Activated CD4-positive, CD25-positive, alpha-beta regulatory T cell treated with anti-CD3 and anti-CD28 coated beads, Interleukin-2, amount 50 U/mL, for 24 hours (primary cell): ENCODE measurements at places on chromosomes 6 and 20.

DNA sequence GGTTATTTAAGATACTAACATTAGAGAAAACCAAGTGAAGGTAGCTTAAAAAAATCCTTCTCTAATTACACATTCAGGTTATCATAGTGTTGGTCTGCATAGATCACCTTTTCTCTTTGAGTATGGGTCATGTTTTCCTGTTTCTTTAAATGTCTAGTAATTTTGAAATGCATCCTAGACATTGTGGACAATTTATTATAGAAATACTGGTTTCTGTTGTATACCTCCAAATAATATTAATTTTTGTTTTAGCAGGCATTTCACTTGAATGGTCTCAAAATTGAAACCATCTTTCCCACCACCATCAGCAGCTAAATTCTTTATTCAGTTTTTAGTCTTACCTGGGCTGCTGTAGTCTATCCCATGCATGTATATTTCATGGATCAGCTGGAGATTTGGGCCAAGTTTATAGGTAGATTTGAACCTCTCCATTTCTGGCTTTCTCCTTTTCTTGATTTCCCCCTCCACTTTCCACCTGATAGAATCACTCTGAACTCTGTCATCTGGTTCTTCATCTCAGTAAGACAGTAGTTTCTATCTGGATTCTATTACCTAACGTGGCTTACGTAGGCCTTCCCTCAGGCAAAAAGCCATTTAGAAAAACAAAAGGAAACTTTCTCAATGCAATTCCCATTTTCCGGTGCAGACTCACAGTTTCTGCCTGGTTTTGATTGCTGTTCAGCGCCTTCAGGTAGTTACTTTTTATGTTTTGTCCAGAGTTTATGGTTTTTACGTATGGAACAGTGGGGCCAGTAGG is 52.3 kb downstream of the ZFAND3 start:
- ATAC-seq = no peak

GRCh38 chr6:122861594-122861993 is 72.5 kb downstream of the SMPDL3A start:
- ATAC-seq = no peak

GRCh38 chr6:127406122-127406521 is 53.1 kb downstream of the KIAA0408 start:
- no peak for ATAC-seq

GRCh38 chr20:23507346-23507745 is 16.4 kb downstream of the CST8 start:
- ATAC-seq = no peak

DNA sequence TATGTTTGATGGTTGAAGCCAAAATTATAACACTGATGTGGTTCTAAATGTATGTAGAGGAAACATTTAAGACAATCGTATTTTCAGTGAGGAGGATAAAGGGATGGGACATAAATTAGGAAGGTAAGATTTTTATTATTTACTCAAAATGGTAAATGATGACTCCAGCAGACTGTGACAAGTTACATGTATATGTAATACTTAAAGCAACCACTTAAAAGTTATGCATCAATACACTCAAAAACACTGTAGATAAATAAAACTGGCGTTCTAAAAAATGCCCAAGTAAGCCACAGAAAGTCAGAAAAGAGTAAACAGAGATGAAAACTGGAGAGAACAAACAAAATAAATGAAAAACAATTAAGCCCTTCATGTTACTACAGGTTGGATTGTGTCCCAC is 18.7 kb downstream of the HLA-DMB start:
- ATAC-seq = no peak

DNA sequence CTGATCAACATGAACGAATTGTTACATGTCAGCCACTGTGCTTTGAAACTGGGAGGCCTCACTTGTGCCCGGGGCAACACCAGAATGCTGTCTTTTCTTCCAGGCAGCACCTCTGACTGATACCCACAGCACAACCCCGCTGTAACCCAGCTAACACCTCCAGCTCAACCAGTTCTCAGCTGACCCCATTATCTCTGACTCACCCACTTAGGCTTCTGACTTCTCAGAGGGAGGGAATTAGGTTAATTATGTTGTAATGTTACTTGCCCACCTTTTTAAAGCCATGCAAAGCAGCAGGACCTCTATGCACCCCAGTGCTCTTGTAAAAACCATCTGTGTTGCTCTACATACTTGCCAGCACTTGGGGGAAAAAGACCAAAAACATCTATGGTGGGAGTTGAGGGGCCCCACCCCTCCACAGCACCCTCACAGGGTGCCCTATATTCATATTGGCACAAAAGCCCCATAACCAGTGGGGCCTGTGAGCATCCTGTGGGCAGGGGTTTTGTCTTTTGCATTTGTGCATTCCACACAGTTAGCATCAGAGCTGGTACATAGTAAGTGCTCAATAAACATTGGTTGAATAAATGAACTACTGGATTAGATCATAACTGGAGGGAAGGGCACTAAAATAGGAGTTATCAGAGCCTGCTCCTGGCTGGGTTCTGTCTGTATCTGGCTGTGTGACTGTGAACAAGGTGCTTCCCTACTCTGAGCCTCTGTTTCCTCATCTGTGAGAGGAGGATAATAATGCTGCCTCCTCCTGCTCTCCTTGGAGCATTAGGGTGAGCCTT is 22.3 kb downstream of the BNIP5 start:
- peak; percentile 27 for ATAC-seq

DNA sequence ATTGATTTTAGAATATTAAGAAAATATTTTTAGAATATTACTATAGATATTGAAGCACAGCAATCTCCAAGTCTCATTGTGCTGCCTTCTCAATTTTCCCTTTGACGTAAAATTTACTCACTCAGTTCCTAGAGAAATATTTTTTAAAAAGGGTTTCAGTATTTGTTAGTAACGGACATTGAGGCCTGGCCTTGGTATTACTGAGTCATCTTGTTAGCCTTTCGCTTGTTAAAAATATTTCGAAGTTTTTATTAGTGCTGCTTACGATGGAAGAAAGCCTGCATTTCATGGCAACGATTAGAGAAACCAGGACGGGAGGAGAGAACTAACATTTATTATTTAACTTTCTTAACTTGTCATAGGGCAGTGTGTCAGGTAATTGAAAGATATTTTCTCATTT is 82.2 kb downstream of the TIAM2 start:
- ATAC-seq = no peak

DNA sequence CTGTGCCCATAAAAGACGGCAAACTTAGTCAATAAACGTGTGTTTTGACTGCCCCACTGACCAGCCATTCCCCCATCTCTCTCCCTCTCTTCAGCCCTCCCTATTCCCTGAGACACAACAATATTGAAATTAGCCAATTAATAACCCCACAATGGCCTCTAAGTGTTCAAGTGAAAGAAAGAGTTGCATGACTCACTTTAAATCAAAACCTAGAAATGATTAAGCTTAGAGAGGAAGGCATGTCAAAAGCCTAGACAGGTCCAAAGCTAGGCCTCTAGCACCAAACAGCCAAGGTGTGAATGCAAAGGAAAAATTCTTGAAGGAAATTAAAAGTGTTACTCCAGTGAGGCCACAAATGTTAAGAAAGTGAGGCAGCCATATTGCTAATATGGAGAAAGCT is 261.6 kb upstream of the TBX18 start:
- no peak for ATAC-seq

DNA sequence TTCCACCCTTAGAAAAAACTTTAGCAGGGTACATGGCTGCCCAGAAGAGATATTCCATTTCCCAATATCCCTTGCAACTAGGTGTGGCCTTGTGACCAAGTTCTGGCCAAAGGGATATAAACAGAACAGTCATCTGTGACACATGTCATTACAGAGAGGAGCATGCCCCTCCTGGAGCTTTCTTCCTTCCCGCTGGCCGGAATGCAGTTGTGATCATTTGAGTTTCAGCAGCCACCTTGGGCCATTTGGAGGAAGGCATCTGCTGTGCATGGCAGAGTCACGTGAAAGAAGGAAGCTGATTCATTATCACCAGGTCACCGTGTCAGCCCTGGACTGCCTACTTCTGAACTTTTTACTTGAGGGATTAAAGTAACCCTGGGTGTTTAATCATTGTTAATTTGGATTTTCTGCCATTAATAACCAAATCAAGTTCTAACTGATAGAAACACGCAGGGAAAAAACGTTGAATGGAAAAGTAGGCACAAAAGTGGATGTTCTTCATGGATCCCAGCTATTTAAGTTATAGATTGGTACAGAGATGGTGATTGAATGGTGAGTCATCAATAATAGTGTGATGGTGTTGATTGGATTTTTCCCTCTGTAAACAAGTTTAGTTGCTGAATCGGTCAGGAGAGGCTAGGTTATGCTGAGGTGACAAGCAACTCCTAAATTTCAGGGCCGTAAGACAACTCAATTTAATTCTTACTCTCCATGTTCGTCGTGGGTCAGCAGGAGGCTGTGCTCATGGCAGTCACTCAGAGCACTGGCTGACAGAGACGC is 80.7 kb upstream of the CCDC167 start:
- ATAC-seq = no peak

DNA sequence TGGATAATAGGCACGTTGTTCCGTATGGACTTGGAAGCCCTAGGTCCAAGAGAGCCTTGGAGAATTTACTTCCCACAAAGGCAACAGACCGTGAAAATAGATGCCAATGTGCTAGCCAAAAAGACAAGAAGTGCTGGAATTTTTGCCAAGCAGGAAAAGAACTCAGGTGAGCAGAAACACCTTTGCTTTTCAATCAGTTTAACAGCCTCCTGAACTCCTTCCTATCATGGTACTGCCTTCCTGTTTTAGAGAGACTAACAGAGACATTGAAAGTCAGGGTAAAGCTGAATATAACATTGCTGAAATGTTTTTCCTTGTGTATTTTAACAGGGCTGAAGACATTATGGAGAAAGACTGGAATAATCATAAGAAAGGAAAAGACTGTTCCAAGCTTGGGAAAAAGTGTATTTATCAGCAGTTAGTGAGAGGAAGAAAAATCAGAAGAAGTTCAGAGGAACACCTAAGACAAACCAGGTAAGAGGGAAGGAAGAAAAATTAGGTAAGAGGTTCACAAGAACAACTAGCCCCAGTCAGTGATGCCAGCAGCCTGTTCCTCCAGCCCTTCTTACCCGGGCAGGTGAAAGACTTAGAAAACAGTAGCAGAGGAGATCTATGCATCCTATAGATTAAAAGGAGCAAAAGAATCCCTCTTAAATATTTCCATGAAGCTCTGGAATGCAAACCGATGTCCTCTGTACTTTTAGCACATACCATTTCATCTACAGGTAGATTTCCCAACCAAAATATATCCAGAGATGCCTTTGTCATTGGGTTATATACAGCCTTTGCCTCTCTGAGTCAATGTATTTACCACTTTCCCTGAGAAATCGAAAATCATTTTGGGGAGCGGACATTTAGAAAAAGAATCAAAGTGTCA is 4.0 kb downstream of the EDN1 start:
- ATAC-seq = no peak

GRCh38 chr20:12084482-12084881 is 166.8 kb downstream of the BTBD3 start:
- no peak for ATAC-seq

DNA sequence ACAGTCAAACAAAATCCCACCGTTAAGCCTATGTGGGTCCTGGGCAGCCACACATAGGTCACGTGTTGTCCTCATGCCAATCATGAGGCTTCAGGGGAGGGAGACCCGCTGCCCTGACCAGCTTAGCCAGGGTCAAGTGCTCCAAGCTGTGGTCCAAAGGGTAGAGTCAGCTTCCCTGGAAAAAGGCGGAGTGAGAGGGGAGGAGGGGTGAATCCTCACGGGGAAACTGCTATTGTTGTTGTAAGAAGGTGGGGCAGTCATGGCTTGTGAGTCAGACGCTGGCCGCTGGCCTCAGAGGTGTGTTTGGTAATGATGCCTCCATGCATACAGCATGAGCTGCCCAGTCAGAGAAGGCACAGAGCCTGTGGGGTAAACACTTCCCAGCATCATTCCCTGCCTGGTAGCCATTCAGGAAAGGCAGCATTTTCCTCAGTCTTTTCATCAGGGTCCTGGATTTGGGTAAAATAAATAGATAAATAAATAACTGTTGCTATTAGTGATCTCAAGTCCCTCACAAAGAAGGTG is 8.7 kb downstream of the CST3 start:
- ATAC-seq = no peak

GRCh38 chr6:170295510-170296422 is 4.9 kb upstream of the DLL1 start:
- peak; percentile 52 for ATAC-seq

DNA sequence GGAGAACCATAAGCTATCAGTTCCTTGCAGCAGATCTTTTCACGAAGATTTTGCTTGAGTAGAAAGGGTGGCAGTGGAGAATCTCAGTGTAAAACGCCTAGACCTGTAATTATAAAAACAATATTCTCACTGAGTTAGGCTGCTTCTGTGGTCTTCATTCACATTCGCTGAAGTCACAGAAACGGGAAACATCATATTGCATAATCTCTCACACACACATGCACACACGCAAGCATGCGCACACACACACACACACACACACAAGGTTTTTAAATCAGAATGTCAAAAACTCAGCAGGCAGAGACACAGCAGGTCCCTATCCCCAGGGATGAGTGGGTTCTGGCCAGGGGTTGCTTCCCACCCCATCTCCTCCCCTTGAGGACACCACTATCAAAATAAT is 175.5 kb downstream of the ATXN1 start:
- ATAC-seq = no peak

DNA sequence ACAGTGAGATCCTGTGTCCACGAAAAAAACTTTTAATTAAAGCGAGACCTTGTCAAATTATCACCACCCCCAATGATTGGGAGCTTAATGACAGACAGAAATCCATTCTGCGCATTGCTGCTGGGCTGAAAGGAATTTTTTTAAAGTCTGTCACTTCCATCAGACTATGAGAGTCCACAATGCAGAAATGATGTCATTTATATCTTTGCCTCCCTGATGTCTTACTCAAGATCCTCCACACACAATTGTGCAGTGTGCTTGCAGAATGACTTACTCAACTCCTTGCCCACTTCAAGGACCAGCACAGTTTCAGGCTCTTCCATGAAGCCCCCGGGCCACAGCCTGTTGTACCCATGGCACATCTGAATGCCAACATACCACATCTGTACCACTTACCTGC is 41.0 kb downstream of the GPLD1 start:
- ATAC-seq = no peak

DNA sequence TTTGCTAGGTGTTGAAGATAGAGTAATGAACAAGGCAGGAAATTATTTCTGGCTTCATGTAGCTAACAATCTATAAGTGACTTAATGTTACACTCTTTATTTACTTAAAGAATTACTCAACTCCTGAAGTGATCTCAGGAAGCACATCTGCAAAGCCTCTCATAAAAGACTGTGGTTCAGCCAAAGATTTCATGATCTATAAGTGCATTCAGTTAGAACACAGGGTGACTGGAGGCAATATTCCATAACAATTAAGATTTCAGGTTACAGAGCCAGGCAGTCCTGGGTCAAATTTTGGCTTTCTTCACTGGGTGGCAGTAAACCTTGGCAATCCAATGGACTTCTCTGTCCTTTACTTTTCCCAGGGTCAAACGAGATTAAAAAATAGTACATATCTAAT is 204.0 kb downstream of the TPBG start:
- ATAC-seq = no peak

DNA sequence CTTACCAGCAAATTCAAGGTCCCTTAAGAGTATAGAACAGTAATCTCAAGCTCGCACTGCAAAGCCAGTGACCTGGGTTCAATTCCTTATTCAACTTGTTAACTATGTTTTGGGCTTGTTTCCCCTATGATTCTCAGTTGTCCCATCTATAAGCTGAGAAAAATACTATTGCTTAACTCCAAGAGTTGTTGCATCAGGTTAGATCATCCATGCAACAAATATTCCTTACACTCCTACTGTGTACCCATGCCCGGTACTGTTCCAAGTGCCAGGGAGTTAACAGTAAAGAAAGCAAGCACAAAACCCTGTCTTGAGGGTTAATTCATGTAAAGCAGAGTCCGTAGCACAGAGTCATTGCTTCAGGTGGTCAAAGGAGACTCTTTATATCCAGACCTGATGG is 247.3 kb downstream of the MAFB start:
- ATAC-seq = no peak
